Effector CD4-positive, alpha-beta T cell (primary cell): ENCODE measurements at places on chromosomes 12 and 14.
A peak's percentile ranks its signal among the peaks of the same experiment; 100 is the strongest.

DNA sequence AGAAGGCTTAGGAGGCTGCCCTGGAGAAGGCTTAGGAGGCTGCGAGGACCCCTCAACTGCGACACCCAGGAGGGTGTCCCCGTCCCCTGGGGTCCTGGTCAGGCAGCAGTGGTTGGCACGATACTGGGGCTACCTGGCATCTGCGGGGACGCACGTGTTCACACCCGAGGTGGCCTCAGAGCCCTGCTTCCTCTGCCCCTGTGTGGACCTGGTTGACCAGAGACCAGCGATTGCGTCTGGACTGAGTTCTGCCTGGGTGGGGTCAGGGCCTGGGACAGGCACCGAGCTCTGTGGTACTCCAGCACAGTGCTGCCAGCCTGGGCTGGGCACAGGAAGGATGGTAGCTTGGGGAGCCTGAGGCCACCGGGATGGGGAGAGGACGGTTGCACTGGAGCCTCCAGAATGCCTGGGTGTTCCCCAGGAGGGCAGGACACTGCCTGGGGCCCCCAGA, 735 bp downstream of the ASPG start:
- DNase-seq, result no peak

- no peak for DNase-seq
Measured at GRCh38 chr12:51922762-51923505, 15.6 kb downstream of the ACVRL1 start.

GRCh38 chr12:16361142-16361783, 13.8 kb downstream of the MGST1 start:
- DNase-seq, result no peak

GRCh38 chr12:58608711-58609110, 311.6 kb downstream of the LRIG3 start:
- DNase-seq, result no peak

DNA sequence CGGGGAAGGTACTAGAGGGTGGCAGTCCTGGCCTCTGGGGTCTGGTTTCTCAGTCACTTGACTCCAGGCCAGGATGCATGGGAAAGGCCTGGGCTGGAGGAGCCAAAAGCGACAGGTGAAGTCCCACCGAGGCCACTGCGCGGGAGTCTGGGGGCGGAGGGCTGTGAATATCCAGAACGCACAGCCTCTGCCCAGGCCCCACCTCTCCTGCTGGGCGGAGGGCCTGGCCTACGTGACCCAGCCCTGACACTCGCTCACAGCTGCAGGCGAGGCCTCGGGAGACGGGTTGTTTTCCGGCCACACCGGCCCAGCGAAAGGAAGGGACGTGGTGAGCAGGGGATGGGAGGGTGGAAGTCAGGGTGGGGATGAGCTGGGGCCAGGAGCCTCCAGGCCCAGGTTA, 91.2 kb downstream of the RFLNA start:
- no peak for DNase-seq

GRCh38 chr12:47276621-47277309, 197.0 kb upstream of the AMIGO2 start:
- peak; percentile 40 for DNase-seq

GRCh38 chr14:42459171-42459685, 852.6 kb downstream of the LRFN5 start:
- DNase-seq, result no peak

GRCh38 chr12:68344126-68344525, 12.0 kb upstream of the MDM1 start:
- no peak for DNase-seq

GRCh38 chr12:14845350-14845750, 2.0 kb upstream of the ART4 start:
- peak; percentile 20 for DNase-seq

DNA sequence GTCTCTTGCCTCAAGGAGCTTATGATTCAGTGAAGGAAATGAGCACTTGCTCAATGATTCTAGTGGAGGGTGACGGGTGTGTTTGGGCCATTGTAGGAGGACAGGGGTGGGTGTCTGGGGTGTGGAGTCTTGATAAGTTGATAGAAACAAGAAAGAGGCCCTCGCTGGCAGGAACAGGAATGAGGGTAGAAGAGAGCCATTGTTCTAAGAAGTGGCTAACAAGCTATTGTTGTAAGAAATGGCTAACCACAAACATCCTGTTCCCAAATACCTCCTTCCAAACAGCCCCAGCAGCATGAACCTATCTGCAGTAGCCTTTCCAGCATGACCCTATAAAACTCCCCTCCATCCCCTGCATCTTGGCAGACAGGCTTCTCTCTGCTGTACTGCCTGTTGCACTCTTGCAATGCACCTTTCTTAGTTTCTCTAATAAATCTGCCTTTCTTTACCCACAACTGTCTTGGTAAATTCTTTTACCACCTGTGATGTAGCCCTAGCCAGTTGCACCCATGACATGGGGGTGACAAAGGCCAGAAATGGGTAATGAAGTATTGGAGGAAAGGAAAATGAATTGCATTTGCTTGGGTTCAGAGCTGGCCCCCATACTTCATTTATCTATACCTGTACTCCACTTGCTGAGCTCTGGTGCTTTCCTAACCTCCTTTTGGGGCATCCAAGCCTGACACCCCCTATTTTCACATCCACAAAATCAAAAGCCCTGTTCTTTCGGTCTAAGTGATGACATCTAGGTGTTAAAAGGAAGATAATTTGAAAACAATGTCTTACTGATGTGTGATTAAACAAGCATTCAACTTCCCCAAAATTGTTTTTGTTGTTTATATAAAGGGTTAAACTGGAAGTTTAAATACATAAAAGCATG, 389.1 kb downstream of the GRIN2B start:
- no peak for DNase-seq

DNA sequence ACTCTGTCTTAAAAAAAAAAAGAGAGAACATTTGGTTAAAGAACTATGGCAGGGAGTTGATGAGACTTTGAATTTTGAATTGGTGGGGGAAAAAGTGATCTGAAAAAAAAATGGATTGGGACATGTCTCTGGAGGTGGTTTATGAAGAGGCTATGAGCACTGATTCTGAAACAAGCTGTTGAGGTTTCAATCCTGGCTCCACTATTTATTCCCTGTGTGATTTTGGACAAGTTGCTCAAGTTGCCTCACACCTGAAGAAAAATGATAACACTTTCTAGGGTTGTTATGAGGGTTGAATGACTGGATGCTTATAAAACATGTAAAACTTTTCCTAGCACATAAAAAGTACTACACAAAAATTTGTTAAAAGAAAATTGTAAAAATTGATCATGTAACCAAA, 1.8 kb upstream of the ANO6 start:
- no peak for DNase-seq

GRCh38 chr12:34395056-34396005, 373.0 kb downstream of the ALG10 start:
- DNase-seq, result peak; percentile 0

DNA sequence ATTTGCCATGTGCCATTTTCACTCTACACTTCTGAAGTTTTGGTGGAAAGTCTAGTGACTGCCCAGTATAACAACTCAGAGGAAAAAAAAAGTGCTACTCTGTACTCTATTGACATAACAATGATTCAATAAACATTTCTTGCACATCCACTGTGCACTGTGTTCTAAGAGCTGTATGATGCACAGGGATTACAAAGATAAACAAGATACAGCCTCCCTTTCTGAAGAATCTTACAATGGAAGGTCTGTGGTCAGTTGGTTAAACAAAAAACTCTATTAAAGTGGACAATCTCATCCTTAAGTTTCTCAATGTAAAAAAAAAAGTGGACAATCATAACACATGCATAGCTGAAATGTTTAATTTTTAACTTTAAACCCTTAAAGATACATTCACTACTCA, 105.7 kb upstream of the RASSF8 start:
- DNase-seq, result no peak

DNA sequence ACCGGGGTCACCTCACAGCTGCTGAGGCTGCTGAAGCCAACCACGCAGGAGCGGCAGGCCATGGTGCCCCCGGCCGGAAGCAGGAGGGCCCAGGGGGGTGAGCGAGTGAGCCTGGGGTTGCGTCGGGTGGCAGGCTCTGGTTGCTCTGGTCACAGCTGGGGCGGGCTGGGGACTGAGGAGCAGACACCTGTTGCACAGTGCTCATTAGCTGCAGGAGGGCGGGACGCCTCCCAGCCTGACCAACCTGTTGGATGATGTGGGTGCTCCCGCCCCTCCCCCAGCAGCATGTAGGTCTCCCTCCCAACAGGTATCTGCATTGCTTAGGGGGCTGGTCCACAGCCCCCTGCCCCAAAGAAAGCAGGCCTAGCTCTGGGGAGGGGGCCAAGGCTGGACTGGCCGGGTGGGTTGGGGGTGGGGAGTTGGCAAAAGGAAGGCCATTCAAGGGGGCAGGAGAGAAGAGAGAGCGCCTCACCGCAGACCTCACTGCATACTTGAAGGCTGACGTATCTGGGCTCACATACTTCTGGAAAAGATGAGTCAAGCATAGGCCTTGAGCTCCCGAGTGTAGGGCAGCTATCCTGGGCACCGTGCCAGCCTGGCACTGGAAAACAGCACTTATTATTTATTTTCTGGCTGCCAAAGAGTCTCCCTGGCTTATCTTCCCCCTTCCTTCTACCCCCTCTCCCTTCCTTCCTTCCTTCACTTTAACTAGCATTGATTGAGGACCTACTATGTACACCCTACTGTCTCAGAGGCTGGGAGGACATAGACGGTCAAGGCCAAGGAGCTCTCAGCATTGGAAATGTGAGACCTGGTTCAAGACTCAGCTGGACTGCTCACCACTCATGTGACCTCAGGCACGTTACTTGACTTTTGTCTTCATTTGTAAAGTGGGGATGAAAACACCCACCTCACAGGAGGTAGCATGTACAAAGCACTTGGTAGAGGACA, at the start of gene KRT80:
Gene KRT80 (minus strand): TSS at position 174 of the 951 bp plus-strand sequence. CDS start 112 bp downstream, at position 62.
- no peak for DNase-seq

DNA sequence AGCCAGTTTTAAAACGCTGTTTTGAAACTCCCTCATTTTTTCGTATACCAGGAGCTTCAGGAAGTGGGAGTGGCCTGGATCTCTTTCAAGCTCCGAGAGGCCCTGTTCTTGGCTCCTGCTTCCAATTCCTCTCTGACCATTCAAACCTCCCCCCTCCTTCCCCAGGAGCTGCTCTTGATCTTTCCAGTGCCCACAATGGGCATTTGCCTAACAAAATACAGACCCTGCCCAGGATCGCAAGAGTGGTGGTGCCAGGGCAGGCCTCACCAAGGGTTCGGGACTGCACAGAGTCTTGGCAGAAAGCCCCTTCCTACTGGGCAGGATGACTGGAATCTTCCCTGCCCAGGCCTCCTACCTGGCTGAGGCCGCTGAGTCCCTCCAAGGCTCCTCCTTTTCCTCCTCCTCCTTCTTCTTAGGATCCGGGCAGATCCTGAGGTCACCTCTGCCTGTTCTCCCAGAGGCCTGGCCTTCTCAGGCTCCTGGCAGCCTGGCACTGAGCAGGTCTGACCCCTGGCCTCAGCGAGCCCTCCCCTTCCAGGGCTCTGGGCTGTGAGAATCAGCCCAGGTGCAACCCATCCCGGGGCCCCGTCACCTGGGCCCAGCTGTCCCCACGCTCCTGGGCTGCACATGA, 46.9 kb upstream of the NOS1 start:
- no peak for DNase-seq

DNA sequence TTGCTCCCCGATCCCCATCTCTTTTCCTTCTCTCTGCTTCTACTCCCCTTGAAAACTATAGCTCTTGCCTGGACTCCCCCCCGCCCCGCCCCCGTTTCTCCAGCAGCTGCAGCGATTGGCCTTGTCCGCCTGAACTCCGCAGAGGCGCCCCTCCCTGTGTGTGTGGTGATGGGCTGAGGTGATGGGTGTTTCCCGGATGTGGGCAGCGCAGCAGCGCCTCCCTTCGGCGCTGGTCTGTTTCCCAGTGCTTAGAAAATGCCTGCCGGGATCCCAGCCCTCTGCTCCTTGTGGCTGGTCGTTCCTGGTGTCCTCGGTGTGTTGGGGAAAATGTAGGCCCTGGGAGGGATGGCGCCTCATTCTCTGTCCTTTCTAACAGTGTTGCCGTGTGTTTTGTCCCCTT, 43.3 kb downstream of the GALNT8 start:
- no peak for DNase-seq

- DNase-seq, result no peak
Measured at GRCh38 chr14:52354242-52354641, 40.1 kb downstream of the PTGER2 start.

DNA sequence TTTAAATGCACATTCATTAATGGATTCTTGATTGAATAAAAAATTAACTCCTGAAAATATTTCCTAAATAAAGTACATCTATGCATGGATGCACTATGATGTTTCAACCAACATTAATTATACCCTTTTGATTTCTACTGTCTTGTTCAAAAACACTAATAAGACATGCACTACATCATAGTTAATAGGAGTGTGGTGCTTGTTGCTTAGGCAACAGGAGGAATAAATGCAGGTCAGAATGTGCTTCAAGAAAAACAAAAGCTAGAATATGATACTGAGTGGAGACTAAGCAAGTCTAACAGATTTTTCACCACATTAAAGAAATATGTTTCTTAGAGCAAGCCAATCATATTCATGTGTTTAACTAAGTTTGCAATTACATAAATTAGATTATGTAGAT, 495.8 kb upstream of the GARIN6 start:
- DNase-seq, result no peak

- DNase-seq, result no peak
Measured at GRCh38 chr12:47100160-47100559, 20.4 kb upstream of the AMIGO2 start.

DNA sequence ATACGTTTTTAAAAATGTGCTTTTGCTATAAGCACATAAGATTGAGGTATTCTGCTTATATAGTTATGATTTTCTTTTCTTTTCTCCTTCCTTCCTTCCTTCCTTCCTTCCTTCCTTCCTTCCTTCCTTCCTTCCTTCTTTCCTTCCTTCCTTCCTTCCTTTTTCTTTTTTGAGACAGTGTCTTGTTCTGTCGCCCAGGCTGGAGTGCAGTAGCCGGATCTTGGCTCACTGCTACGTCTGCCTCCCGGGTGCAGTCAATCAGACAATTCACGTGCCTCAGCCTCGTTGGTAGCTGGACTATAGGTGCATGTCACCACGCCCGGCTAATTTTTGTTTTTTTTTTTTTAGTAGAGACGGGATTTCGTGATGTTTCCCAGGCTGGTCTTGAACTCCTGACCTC, 5.8 kb downstream of the CFAP54 start:
- no peak for DNase-seq

DNA sequence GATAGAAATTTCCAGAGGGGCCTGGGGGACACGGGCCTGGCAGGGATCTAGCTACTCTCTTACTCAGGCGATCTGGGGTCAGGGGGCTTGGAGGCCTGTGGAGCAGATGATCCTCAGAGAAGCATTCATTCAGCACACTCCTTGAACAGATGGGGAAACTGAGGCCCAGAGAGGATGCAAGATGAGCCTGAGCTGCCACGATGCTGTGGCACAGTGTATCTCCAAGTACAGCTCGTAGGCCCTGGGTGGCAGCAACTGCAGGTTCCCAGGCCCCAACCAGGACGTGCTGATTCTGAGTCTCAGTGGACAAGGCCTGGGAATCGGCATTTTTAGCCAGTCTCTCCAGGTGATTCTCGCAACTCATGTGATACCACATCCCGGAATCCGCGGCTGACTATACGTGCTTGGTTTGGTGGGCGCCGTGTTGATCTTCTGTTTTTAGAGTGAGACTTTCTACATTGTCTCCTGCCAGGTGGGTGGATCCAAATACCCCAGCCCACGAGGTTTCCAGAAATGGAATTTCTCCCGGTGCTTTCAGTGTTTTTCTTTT, 22.5 kb downstream of the ADGRD1 start:
- DNase-seq, result no peak
